NCI-H345 (cell line): ENCODE measurements at places on chromosomes 16 and 17.

DNA sequence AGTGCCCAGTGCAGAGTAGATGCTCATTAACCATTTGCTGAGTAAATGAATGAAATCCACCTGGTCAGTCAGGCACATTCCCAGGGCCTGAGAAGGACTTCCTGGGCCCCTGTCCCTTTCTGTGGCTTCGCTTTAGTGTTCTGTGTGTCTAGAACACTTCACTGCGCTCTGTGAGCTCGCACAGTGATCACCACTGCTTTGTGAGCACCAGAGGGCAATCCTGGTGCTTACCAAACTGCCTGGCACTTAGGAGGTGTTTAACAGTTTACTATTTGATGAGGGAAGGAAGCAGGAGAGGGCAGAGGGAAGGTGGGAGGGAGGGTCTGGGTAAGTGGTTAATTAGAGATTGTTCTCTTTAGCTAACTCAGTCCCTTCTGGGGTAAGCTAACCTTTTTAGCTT is 26.2 kb downstream of the SALL1 start:
- no peak for DNase-seq

DNA sequence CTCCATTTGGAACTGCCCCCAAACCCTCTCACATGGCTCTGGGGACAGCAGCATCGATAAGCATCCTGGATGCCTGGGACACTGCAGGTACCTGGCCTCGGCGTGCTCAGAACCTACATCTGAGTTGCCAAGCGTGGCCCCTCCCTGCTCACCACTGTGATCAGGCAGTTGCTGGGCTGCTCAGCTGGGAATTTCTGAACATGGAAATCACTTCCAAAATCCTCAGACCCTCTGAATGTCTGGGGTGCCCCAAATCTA is 6.3 kb downstream of the CDH5 start:
- no peak for DNase-seq

GRCh38 chr17:9670596-9670995 is 25.3 kb downstream of the USP43 start:
- no peak for DNase-seq

DNA sequence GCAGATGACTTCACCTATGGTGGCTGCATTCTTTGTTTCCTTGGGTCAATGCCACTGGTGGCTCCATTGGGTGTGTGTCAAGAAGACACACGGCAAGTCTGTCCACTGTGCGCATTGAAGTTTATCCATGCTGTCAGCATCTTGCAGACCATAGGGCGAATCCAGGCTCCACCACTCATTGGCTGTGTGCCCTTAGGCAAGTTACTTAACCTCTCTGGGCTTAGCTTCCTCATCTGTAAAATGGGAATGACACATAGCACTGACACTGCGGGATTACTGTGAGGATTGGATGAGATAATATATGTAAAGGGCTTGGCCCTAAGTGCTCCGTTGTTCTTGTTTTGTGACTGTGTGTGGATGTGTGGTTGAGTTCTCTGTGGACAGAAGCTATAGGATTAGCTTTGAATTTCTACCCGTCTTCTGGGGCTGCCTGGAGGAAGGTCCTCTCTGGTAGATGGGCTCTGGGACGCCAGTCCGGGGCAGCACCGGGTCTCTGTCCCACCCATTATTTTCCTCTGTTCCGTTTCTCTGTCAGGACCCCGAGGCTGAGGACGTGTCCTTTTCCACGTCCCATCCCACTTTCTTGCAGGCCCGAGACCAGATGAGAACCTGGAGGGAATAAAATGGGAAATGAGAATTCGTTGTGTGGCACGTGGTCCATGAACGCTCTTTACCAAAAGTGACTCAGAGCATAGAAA is 178.4 kb downstream of the IRF8 start:
- DNase-seq = no peak

GRCh38 chr16:29014561-29015069 is 29.8 kb downstream of the LAT start:
- no peak for DNase-seq

DNA sequence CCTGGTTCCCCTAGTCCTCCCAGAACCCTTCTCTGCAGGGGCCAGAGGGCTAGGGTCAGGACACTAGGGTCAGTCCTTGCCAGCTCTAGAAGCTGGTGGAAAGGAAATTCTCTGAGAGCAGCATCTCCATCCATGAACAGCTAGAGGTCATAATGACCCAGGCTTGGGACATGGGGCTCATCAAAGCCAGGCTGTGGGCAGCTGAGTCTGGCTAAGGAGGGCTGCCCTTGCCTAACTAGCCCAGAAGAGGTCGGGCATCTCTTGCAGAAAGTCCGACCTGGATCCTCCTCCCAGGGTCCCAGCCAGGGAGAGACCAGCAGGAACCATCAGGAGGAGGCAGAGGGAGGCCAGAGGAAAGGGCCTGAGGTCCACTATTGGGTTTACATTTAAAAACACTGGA is 4.3 kb downstream of the MPO start:
- DNase-seq = no peak

DNA sequence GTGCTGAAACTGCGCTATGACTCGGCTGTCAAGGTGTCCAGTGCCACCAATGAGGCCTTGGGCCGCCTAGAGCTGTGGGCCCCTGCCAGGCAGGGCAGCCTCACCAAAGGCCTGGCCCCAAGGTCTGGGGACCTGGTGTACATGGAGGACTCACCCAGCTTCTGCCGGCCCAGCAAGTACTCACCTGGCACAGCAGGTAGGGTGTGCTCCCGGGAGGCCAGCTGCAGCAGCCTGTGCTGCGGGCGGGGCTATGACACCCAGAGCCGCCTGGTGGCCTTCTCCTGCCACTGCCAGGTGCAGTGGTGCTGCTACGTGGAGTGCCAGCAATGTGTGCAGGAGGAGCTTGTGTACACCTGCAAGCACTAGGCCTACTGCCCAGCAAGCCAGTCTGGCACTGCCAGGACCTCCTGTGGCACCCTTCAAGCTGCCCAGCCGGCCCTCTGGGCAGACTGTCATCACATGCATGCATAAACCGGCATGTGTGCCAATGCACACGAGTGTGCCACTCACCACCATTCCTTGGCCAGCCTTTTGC is 25.0 kb downstream of the WNT9B start:
- DNase-seq = peak; percentile 83

DNA sequence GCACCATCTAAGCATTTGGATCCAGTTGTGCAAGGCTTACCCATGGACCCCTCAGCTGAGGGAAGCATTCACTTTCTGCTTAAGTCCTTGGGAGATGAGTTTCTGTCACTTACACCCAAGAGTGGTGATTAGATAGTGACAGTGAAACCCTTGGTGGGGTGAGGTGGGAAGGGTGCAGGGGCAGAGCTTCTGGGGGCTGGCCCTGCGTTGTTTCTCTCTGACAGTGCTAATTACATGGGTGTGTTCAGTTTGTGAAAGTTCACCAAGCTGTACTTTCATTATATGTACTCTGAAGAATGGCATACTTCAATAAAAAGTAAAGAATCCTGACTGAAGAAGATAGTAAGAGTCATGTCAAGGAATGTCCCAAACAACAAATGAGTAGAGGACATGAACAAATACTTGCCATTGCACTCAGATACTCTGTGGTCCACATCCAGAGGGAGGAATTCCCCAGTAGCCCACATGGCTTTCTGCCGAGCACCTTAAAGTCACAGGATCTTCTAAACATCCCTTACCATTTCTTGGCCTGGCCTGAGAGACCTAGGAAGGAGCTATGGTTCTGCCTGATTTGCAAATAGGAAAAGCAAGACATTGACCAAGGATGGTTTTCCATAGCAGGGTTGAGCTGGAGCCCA is 8.4 kb downstream of the CHST6 start:
- DNase-seq = no peak
